T-helper 22 cell (primary cell): ENCODE measurements at places on chromosomes 2 and 18.

DNA sequence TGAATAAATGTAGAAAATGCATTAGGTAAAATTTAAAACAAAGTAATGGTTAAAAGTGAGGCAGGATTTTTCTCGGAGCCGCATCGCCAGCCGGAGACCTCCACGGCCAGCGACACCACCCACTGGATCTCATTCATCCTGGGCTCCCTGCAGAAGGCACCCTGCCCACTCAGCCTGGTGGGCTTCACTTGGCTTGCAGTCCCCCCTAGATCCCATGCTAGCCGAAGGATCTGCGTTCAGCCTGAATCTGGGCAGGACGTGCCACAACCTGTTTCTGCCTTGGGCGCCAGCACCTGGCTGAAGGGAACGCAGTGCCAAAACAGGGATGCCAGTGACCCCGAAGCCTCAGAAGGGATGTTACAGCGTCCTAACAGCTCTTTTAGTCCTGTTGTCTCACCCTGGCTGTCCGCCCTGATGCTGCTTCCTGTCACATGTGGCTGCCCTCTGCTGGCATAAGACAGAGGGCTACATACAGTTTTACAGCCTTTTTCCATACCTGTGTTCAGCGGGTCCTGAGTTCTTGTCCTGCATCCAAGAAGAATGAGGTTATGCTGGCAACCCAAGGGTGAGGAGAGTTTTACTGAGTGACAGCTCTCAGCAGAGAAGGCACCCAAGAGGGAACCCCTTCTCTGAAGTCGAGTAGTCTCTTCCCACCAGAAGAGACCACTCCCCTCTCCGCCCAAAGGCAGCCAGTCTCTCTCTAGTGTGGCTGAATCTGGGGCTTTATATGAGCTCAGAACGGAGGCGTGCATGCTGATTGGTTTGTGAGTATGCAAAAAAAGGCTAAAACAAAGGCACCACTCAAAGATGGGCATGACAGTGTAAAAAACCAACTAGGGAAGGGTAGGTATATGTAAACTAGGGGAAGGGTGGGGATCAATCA is 173.1 kb upstream of the GYPC start:
- DNase-seq = no peak

DNA sequence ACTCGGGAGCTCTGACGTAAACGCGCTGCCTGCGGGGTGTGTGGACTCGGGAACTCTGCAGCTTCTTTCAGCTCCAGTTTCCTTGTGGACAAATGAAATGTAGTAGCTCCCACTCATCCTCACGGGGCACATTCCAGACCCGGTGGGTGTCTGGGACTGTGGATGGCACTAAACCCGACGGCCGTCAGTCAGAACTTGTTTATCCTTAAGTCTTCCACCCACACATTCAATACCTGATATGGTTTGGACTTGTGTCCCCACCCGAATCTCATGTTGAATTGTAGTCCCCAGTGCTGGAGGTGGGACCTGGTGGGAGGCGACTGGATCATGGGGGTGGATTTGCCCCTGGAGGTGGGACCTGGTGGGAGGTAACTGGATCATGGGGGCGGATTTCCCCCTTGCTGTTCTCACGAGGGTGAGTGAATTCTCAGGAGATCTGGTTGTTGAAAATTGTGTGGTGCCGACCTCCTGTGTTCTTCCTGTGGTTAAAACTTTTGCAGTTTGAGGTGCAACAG is 81.2 kb upstream of the SNTG2 start:
- no peak for DNase-seq

DNA sequence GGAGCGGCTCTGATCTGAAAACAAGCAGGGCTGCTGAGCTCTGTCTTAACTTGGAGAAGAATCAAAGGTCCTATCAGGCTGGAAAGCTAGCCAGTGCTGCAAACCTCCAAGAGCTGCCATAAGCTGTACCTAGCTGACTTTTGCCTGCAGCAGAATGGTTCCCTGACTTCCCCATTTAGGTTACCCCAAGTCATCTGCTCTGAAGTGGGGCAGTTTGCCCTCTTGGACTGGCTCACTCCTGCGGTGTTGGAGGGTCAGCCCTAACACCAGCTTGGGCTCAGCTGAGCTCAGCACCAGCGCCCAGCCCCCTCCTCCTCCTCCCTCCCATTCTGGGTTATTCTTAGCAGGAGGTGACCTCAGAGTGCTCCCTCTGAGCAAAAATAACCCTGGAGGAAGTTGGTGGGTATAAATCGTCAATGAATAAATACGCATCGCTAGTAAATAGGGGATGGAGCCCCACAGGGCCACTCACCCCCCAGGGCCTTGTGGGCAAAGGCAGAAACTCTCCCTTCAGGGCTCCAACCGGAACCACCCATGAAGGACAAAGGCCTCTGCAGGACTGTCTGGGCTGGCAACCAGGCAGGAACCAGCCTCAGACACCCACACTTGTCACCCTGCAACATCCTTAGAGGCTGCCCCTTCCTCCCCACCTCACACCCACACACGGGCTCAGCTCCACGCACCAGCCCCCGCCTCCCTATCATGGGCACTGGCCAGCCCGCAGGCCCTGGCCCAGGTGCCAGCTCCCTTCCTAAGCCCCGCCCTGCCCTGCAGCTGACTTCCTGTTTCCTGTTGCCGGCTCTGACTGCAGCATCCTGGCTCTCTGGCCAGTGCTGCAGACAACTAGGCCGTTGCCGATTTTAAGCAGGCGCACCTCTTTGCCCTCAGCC is 46.9 kb downstream of the DNMT3A start:
- peak; percentile 61 for DNase-seq

- no peak for DNase-seq
Observed at GRCh38 chr18:58139459-58140386, 95.7 kb downstream of the NEDD4L start.

DNA sequence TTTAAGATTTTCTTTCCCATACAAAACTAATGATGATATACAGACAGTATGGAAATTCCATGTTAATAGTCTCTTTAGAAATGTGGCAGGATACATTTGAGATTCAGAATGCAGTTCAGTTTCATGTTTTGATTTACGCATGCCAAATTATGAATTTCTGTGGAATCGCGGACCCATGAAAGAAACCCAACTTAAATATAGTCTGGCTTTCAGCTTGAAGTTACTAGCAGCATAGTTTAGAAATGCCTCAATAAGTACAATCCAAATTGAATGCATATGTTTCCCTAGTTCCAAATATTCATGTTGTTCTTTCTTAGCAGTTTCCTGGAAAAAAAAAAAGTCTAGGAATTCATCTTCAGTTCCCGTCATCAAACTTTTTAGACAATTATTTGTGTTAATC is 164.1 kb upstream of the RASGRP3 start:
- DNase-seq = no peak

DNA sequence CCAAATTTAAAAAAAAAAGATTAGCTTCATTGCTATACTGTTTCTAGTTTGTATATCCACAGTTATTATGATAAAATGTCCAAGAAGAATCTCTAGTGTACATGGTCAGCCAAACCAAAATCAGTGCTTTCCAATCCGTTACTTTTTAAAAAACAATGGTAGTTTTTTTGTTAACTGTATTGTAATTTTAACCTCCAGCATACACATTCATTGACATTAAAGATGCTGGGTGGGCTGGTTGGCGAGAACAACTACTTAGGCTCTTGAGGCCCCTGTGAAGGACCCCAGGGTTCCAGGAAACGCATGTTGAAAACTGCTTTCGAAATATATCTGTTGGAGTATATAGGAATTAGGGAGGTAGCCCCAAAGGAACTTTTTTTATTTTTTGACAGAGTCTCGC is 107.3 kb upstream of the RASGRP3 start:
- no peak for DNase-seq

DNA sequence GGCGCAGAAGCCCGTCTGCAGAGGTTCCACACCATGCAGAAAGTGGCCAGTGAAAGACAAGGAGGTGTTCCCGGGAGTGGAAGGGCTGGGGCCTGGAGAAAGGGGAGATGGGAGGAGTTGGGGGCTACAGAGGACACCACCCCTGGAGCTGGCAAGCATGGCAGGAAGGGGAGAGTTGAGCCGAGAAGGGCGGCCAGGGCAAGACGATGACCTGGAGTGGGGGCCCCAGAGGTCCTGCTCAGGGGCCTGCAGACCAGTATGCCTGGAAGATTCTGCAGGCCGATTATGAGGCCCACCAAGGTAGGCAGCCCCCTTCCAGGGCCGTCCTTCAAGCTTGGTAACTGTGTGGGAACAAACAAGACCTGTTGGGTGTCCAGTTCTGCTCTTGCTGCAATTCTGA is 33.1 kb downstream of the RBFA start:
- no peak for DNase-seq

DNA sequence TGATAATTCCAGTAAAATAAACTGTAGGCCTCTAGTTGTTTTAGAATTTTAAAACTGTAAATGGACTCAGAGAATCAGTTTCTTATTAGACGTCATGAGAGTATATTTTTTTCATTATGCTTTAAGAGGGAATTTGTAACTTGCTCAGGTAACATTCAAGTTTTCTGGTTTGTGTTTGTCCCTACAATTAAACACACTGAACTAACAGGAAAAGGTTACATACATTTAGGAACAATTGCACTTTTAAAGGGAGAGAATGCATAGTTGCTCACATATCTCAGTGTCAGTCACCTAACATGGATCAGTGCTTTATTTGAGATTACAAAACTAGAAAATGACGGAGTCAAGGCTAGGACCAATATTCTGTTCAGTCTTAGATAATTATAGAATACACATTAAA is 3.1 kb downstream of the COL3A1 start:
- DNase-seq = no peak

- no peak for DNase-seq
Observed at GRCh38 chr2:84880395-84880644, 564 bp downstream of the TRABD2A start.

- DNase-seq = no peak
Observed at GRCh38 chr2:26455037-26455669, 22.8 kb downstream of the OTOF start.

DNA sequence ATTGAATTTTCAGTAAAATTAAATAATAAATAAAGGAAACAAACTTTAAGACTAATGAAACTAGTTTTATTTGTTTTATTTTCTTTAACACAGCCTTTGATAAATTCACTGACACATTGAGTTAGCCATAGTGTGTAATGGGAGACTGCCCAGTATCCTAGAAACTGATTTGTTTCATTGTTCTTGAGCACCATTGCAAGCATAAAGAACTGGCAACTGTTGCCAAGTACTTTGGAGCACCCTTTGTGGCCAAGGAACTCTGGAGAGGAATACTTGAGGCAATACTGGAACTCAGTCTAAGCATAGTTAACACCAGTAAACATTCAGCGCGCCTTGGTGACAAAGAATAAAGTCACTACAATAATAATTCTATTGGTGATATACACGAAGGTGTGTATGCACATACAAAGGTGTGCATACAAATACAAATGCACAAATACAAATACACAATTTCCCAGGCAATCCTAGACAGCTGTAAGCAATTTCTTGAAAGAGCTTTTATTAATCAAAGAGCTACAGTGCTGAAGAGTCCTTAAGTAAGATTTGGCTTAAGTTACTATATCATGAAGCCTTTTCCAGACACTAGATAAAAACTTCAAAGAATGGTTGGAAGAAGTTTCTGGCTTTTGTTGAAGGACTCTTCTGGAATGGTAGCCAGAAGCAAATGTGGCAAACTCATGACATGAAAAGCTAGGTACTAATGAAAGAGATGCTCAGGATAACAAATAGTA is 1371.2 kb downstream of the LRP1B start:
- DNase-seq = no peak

DNA sequence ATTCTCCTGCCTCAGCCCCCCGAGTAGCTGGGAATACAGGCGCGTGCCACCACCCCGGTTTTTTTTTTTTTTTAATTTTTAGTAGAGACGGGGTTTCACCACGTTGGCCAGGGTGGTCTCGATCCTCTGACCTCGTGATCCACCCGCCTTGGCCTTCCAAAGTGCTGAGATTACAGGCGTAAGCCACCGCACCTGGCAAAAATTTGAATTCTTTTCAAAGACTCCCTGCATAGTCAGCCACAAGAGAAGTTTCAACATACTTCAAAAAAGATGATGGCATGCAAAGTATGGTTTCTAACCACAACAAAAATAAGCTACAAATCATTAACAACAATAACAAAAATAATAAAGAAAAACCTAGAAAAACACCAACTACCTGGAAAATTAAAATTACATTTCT is 22.0 kb downstream of the HYCC2 start:
- DNase-seq = no peak

- no peak for DNase-seq
Observed at GRCh38 chr2:170523506-170523905, 191.6 kb upstream of the SP5 start.

GRCh38 chr2:33477473-33478468 is 1.3 kb downstream of the RASGRP3 start:
- DNase-seq = no peak

GRCh38 chr2:237440819-237441281 is 26.9 kb upstream of the COL6A3 start:
- DNase-seq = no peak

DNA sequence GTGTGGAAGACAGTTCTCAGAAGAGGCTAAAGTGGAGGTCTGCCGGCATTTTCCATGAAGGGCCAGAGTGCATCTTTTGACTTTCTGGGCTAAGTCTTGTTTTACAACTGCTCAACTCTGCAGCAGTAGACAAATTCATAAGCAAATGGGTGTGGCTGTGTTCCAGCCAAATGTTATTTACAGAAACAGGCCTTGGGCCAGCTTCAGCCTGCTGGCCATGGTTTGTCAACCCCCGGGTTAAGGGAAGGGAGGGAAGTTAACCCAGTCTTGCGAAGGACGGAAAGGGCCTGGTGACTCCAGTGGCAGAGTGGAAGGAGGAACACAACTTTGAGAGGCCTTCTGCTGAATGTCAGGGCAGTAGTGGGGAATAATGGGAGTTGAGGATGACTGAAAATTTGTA is 34.3 kb upstream of the NCKAP5 start:
- no peak for DNase-seq

DNA sequence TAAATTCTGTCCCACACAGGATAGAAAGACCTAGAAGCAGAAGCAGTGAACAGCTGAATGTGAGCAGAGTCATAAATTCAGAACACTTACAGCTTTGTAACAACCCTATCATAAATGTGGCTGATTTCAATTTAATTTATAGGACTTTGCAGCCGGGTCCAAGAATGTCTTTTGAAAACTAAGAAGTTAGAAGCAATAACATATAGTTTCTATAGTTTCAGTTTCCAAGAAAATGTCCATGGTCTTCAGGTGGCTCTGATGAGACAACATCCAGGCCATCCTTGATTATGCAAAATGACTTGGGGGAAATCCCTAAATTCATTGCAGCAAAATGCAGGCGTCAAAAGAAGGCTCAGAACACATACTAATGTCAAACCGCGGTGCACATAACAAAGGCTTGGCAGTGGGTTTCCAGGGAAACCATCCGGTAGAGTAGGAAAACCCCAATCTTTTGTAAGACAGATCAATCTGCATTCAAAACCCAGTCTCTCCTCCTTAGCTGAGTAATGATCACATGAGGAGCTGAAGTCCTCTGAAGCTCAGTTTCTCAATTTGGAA is 442.2 kb upstream of the ID2 start:
- no peak for DNase-seq

GRCh38 chr2:56192664-56193305 is 9.0 kb downstream of the CCDC85A start:
- DNase-seq = no peak

GRCh38 chr18:63763831-63764600 is 11.2 kb upstream of the SERPINB7 start:
- DNase-seq = no peak
